Liver (tissue), 10 donors: ENCODE measurements at places on chromosomes 3 and 15. TPM values are rescaled to one million over a fixed set of nuclear protein-coding genes. Genes with fewer than 3 reads are reported as not detected.

CX3CR1 gene
- 1.9 TPM for total RNA-seq

- H3K27ac ChIP-seq = no peak overlapping the region
- H3K4me1 ChIP-seq = peaks cover 10% of the 10 kb centered on the region
- H3K36me3 ChIP-seq = peaks cover 4% of the 10 kb centered on the region
- H3K4me3 ChIP-seq = no peak overlapping the region
- no peaks in the 10 kb centered on the region for H3K27me3 ChIP-seq
Measured at GRCh38 chr15:75349851-75350588, 3.2 kb downstream of the NEIL1 start.

DNA sequence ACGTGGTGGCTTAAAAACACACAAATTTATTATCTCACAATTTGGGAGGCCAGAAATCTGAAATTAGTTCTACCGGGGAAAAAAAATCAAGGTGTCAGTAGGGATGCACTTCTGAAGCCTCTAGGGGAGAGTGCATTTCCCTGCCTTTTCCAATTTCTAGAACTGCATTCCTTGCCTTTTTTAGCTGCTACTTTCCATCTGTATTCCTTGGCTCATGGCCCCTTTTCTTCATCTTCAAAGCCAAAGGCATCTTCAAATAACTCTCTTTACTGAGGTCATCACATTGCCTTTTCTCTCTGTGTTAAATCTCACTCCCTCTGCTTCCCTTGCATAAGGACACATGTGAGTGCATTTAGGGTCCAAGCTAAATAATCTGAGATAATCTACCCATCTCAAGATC, 69.5 kb upstream of the NEO1 start:
- H3K27ac ChIP-seq = no peak overlapping the region
- no peaks in the 10 kb centered on the region for H3K27me3 ChIP-seq
- no peaks in the 10 kb centered on the region for H3K4me1 ChIP-seq
- no peak overlapping the region for H3K4me3 ChIP-seq

- H3K4me3 ChIP-seq = no peak overlapping the region
- no peak for DNase-seq
- H3K27ac ChIP-seq = no peak overlapping the region
- H3K27me3 ChIP-seq = no peaks in the 10 kb centered on the region
- peaks cover 4% of the 10 kb centered on the region for H3K4me1 ChIP-seq
- no peaks in the 10 kb centered on the region for H3K36me3 ChIP-seq
Measured at GRCh38 chr3:54087581-54088410, 34.6 kb upstream of the CACNA2D3 start.

- no peaks in the 10 kb centered on the region for H3K36me3 ChIP-seq
- H3K4me3 ChIP-seq = no peak overlapping the region
- H3K4me1 ChIP-seq = no peaks in the 10 kb centered on the region
- H3K27me3 ChIP-seq = no peaks in the 10 kb centered on the region
- H3K27ac ChIP-seq = no peak overlapping the region
Measured at GRCh38 chr3:148466980-148467740, 230.5 kb upstream of the AGTR1 start.

DNA sequence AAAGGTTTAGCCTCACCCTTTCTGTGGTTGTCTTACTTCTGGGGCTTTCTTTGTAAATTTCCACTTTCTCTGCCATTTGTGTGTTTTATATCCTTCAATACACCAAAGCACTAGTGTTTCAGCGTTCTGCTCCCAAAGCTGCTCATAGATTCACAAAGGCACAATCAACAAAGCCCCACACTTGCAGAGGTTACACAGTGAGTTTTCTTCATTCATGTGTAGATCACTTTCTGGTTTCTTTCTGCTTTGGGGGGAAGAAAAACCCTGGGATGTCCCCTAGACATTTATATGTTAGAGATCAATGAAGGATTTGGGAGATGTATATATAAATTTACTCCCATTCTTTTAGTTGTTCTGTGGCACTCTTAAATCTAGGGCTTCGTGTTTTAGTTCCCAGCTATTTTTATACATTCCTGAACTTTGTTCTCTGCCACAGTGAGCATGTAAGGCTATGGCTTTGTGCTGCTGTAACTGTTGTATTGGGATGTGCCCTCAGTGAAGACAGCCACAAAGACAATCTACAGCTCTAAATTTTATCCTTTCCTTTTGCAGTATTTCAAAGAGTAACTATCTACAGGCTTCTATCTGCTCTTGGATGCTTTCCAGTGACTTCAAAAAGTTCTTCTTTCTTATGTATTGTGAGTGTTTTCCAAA, 636.5 kb downstream of the ZBBX start:
- no peaks in the 10 kb centered on the region for H3K27me3 ChIP-seq
- no peak overlapping the region for H3K4me3 ChIP-seq
- H3K27ac ChIP-seq = no peak overlapping the region
- H3K4me1 ChIP-seq = no peaks in the 10 kb centered on the region
- DNase-seq = no peak
- H3K36me3 ChIP-seq = no peaks in the 10 kb centered on the region

P2RY13 gene
- total RNA-seq = 3.8 TPM

EDEM1 gene
- total RNA-seq = 22.0 TPM

DNA sequence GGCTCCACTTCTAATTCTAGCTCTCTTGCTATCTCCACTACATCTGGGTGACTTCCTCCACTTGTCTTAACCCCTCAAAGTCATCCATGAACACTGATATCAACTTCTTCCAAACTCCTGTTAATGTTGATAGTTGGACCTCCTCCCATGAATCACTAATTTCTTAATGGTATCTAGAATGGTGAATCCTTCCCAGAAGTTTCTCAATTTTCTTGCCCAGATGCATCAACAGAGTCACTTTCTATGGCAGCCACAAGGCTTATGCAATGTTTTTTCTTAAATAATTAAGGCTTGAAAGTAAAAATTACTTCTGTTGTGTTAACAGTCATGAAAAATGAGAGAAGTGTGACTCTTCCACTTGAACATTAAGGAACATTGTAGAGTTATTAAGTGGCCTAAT, 164.3 kb downstream of the PCCB start:
- no peaks in the 10 kb centered on the region for H3K27me3 ChIP-seq
- H3K27ac ChIP-seq = no peak overlapping the region
- H3K36me3 ChIP-seq = peaks cover 3% of the 10 kb centered on the region
- no peaks in the 10 kb centered on the region for H3K4me1 ChIP-seq
- H3K4me3 ChIP-seq = no peak overlapping the region

RHCG gene
- 0.08 TPM for total RNA-seq

DNA sequence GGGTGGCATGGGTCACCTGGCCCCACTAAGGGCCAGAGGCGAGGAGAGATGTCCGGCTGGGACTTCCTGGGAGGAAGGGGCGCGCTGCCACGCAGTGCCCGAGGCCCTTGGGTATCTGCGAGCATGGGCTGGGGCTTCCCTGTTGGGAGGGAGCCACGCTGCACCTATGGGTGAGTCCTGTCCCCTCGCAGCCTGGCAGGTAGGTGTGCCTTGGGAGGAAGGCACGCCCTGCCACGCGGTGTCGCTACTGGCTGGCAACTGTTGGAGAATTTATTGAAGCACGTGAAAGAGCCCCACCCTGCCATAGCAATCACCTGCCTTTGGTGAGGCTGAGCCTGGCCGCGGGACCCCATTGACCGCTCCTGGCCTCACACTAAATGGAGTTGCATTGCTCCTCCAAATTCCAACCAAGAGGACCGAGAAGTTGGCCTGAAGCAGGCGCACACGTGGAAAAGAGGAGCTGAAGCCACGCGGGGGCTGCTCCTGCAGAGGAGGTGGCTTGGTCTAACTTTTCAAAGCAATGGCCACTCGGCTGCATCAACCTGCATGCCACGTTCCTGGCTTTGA, 134.2 kb downstream of the TJP1 start:
- no peaks in the 10 kb centered on the region for H3K27me3 ChIP-seq
- no peaks in the 10 kb centered on the region for H3K36me3 ChIP-seq
- H3K4me1 ChIP-seq = peaks cover 40% of the 10 kb centered on the region
- peak; percentile 13 for DNase-seq

CHRD gene
- total RNA-seq = 66.4 TPM

TMEM40 gene
- total RNA-seq = 0.79 TPM

DNA sequence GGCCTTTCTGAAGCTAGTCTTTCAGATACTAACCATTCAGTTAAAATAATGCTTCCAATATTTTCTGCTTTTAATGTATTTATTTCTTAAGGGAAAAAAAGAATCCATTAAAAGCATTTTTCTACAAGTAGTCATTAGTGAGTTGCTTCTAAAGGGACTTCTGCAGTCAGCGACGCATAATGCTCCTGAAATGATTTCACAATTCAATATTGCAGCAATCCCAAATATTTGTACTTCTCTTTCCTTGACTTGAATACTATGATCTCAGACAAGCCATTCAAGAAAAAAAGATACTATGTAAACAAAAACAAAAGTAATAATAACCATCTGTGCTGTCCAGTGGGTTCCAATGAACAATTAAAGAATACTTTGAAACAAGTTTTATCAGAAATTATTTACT, 681.0 kb downstream of the DIPK2A start:
- no peaks in the 10 kb centered on the region for H3K4me1 ChIP-seq
- H3K4me3 ChIP-seq = no peak overlapping the region
- no peak overlapping the region for H3K27ac ChIP-seq

GRCh38 chr15:66655511-66655910, 46.5 kb upstream of the SMAD6 start:
- DNase-seq = no peak
- peaks cover 16% of the 10 kb centered on the region for H3K4me1 ChIP-seq
- peak overlapping the region; percentile 66 for H3K27ac ChIP-seq
- H3K36me3 ChIP-seq = no peaks in the 10 kb centered on the region
- no peaks in the 10 kb centered on the region for H3K27me3 ChIP-seq

SCG5 gene
- 7.5 TPM for total RNA-seq

DNA sequence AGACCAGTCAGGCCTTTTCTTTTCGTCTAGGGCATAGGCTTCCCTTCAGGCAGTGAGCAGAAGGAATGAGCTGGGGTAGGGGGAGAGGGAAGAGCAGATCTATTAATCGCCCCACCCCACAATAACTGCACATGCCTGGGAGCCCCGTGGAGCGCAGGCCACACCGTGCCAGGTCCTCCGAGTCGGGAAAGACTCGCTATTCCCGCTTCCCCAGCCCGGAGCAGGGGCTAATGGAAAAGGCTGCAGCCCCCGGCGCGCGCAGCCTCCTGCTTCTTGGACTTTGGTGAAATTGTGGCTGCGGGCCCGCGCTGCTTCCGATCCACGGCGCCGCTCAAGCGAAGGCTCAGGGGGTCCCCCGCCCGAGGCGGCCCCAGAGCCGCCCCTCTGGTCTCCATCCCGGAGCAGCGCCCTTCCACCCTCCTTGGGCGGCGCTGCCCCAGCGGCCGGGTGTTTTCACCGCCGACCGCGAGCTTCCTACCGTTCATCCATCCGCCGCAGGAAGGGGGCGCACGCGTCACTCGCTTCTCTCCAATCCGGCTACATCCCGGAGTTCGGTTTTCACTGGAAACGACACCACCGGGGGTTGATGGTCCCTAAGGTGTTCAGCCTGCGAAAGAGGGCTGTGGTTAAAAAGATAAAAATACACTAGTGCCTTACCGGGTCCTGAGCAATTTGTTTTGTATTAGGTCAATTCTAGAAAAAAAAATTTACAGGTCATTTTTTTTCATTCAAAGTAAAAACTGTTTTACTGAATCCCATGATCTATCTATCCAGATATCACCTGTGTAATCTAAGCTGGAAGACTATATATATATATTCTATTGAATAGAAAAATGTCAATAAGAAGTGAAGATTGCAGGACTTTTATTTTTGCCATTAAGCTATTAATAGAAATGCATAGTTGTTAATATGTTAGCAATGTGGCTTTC, 4.4 kb upstream of the SYNM start:
- peak; percentile 75 for DNase-seq
- H3K36me3 ChIP-seq = no peaks in the 10 kb centered on the region
- peaks cover 11% of the 10 kb centered on the region for H3K4me1 ChIP-seq
- H3K27ac ChIP-seq = no peak overlapping the region
- H3K4me3 ChIP-seq = peak overlapping the region; percentile 27
- H3K27me3 ChIP-seq = no peaks in the 10 kb centered on the region

DNA sequence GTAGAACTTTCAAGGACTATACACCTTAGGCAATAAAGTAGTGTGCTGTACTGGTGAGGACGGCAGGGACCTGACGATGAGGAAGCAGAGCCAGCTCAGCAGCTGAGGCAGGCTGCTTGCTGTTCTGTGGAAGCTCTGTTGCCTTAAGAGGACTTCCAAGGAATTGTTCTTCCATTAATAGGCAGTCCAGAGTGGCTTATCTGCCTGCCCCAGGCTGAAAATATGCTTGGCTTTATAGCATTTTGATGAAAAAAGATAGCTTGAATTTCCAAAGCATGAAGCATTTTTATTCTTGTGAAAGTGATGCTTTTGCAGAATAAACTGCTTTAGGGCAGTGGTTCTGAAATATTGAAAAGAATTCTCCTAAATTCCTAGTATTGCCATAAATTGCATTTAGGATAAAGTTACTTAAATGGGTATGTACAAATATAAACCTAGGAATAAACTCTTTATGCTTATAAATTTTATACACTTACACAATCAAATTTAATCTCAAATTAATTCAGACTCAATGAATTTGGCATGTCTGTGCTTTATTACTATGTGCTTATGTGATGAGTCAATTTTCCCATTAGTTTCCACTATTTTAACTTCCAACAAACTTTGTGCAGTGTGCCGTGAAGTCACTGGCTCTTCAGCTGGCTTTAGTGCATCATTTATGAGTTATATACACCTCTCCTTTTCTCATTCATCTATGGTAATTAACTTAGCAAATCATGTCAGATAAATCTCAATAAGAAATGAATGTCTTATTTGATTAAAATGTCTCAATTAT, 231.0 kb upstream of the RASGRP1 start:
- H3K27ac ChIP-seq = no peak overlapping the region
- H3K27me3 ChIP-seq = no peaks in the 10 kb centered on the region
- no peaks in the 10 kb centered on the region for H3K4me1 ChIP-seq
- H3K4me3 ChIP-seq = no peak overlapping the region

- H3K4me3 ChIP-seq = no peak overlapping the region
- no peaks in the 10 kb centered on the region for H3K4me1 ChIP-seq
- no peak for DNase-seq
- no peak overlapping the region for H3K27ac ChIP-seq
Measured at GRCh38 chr3:189582179-189582578, 49.0 kb upstream of the TP63 start.

DNA sequence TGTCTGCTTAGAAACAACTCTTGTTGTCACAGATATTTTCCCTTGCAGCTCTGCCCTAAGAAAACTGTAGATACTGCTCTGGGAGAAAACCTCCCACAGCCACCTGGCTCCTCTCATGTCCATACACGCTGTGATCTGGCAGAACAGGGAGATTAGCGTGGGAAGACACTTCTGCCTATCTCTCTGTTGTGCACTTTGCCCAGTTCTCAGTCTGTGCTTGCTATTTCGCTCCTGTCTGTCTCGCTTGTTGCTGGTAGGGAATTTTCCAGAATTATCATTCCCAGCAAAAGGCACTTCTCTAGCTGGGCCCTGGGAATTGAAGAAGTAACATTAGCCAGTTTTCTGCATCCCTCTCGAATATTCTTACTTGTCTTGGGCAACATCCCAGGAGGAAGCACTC, 8.1 kb upstream of the GATM start:
- no peaks in the 10 kb centered on the region for H3K36me3 ChIP-seq
- H3K4me1 ChIP-seq = peaks cover 60% of the 10 kb centered on the region
- H3K27me3 ChIP-seq = no peaks in the 10 kb centered on the region
- H3K4me3 ChIP-seq = no peak overlapping the region

GRCh38 chr3:139301654-139302053, 42.2 kb upstream of the MRPS22 start:
- no peak overlapping the region for H3K27ac ChIP-seq
- no peaks in the 10 kb centered on the region for H3K4me1 ChIP-seq
- DNase-seq = no peak

- H3K36me3 ChIP-seq = no peaks in the 10 kb centered on the region
- no peaks in the 10 kb centered on the region for H3K27me3 ChIP-seq
- H3K27ac ChIP-seq = no peak overlapping the region
- H3K4me3 ChIP-seq = no peak overlapping the region
Measured at GRCh38 chr3:142817897-142818296, 71.0 kb downstream of the PCOLCE2 start.

- peak overlapping the region; percentile 52 for H3K27ac ChIP-seq
- H3K4me3 ChIP-seq = no peak overlapping the region
- H3K36me3 ChIP-seq = peaks cover 13% of the 10 kb centered on the region
- H3K27me3 ChIP-seq = no peaks in the 10 kb centered on the region
Measured at GRCh38 chr3:47423548-47424145, 42.8 kb downstream of the PTPN23 start.
